ENCODE measurements at places on chromosomes 5 and 9. TPM values are rescaled to one million over a fixed set of nuclear protein-coding genes. Genes with fewer than 3 reads are reported as not detected.

Gene PSD2
- 0.17 TPM for total RNA-seq

Gene EIF4E1B
- not detected for total RNA-seq

Gene TPRN
- total RNA-seq = 19.3 TPM

Gene GRM6
- total RNA-seq = not detected

Gene ZNF367
- total RNA-seq = 2.2 TPM

GRCh38 chr9:125747765-125748445, 732 bp downstream of the PBX3 start:
- peak; percentile 58 for DNase-seq

GRCh38 chr9:84111726-84112125, 131.1 kb downstream of the RMI1 start:
- DNase-seq = no peak

- DNase-seq = no peak
Measured at GRCh38 chr9:112868461-112868860, 22.2 kb downstream of the SLC46A2 start.

GRCh38 chr5:150511578-150512367, 3.8 kb downstream of the NDST1 start:
- DNase-seq = no peak

DNA sequence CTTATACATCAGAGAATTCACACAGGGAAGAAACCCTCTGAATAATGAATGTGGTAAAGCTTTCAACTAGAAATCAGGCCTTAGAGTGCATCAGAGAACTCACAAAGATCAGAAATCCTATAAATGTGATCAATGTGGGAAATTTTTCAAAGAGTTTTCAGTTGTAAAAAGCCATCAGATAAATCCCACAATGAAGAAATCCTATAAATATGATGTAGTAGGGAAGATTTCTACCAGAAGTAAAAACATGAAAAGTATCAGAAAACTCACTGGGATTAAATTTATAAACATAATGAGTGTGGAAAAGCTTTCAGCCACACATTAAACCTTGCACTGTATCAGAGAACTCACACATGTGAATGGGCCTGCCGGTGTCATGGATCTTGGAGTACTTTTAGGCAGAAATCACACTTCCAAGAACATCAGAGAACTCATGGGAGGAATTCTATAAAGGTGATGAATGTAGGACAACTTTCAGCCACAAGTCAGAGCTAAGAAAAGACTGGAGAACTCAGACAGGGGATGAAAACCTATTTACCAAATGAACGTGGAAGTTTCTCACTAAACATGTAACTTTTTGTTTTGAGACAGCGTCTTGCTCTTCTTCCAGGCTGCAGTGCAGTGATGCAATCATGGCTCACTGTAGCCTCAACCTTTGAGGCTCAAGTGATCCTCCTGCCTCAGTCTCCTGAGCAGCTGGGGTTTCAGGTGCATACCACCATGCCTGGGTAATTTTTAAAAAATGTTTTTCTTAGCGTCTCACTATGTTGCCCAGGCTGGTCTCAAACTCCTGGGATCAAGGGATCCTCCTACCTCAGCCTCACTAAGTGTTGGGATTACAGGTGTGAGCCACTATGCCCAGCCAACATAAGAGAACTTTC, 39.5 kb downstream of the ZNF510 start:
- DNase-seq = no peak

- DNase-seq = no peak
Measured at GRCh38 chr9:93278144-93278543, 94.2 kb downstream of the WNK2 start.

DNA sequence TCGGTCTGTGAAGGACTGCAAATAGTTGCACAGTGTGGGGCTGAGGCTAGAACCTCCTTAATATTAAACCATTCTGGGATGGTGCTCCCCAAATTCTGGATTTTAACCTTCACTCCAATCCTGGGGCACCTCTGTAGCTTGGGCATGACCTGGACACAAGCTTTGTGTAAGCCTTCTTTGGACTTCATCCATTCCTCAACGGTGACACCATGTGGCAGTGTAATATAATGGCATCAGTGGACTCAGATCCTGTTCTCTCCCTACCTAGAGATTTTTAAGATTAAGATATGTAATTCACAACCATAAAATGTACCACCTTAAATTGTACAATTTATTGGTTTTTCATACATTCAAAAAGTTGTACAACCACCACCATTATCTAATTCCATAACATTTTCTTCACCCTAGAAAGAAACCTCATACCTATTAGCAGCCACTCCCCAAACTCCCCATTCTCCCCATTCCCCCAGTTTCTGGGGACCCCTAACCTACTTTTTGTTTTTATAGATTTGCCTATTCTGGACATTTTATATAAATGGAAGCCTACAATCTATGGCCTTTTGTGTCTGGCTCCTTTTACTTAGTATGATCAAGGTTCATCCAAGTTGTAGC, 4.8 kb upstream of the PLGRKT start:
- DNase-seq = peak; percentile 68

GRCh38 chr5:125484742-125485641, 738.6 kb upstream of the ZNF608 start:
- peak; percentile 8 for DNase-seq

DNA sequence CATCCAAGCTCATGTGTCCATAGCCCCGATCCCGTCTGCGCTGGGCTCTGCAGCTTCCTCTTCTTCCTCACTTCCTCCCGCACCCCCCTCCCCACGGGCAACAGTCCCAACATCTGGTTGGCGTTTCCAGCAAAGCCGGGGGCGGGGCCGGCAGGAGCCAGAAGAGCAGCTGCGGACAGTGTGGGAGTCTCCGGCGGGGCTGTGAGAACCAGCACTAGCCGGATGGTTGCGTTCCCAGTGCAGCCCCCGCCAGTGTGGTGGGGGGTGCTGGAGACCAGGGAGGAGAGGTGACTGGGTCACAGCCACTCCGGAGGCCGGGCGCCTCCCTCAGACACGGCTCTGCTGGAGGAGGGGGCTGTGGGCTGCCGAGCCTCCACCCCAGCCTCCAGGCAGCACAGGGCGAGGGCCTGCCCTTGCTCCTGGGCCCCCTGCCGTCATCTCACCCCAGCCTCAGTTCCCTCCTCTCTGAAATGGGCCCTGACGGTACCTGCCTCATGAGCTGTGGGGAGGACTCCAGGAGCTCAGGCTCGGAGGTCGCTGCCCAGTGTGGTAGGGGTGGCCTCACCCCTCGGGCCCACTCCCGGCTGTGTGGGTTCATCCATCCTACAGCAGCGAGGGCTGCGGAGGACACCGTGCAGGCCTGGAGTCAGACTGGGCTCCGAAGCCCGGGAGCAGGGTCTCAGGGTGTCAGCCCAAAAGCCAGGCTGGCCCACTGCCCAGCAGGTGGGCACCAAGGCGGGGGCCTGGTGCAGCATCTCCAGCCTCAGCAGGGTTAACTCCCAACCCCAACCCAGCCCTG, 41.5 kb upstream of the NOTCH1 start:
- DNase-seq = no peak

DNA sequence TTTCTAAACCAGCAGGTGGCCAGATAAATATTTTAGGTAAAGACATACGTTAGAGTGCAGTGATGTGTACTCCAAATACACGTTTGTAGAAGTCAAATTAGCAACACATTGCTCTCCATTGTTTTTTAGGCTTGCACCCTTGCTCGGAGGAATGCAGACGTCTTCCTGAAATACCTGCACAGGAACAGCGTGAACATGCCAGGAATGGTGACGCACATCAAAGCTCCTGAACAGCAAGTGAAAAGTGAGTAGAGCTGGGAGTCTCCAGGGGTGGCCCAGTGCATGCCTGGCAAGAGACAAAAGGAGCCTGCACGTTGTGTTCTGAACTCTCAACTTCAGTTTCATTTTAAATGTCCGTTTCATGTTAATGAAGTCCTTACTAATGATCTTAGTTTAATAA, 207.5 kb upstream of the OTULINL start:
- DNase-seq = no peak
